ENCODE measurements at places on chromosomes 3 and 15.

GRCh38 chr3:102668247-102668646, 233.4 kb downstream of the ZPLD1 start:
- no peak for DNase-seq

DNA sequence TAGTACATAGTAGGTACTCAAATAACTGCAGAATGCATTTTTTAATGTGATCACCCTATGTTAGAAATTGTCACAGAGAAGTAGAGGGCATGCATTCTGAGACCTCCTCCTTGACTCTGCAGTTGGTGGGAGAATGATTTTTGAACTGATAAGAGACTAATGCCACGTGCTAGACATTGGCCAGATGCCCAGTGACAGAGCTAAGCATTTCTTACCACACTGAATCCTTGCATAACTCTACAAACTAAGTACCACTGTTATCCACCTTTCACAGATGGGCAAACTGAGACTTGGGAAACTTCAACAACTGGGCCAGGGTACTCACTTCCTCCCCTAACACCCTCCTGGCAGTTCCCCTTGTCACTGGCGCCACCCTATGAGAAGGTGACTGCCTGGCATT, 33.5 kb upstream of the SPATA12 start:
- DNase-seq: no peak

DNA sequence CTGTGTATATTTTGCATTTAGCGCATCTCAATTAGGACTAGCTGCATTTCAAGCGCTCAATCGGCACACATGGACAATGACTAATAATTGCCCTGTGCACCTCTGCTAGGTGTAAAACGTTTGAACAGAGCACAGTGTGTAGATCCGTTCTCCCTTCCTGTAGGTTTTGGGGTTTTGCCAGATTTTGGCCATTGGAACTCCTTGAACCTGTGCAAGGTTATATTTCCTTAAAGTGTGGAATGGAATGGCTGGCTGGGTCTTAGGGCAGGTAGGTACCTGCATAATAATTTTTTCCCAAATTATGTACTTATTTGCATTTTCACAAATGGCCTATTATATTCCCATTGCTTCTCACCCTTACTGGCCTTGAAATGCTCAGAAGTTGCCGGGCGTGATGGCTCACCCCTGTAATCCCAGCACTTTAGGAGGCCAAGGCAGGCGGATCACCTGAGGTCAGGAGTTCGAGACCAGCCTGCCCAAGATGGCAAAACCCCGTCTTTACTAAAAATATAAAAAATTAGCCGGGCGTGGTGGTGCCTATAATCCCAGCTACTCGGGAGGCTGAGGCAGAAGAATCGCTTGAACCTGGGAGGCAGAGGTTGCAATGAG, 777 bp downstream of the RNU5B-1 start:
- no peak for DNase-seq

GRCh38 chr15:99435113-99435695, 130.6 kb upstream of the MEF2A start:
- DNase-seq: no peak

- DNase-seq: peak; percentile 53
Observed at GRCh38 chr15:90001683-90002427, 731 bp downstream of the ZNF710 start.

DNA sequence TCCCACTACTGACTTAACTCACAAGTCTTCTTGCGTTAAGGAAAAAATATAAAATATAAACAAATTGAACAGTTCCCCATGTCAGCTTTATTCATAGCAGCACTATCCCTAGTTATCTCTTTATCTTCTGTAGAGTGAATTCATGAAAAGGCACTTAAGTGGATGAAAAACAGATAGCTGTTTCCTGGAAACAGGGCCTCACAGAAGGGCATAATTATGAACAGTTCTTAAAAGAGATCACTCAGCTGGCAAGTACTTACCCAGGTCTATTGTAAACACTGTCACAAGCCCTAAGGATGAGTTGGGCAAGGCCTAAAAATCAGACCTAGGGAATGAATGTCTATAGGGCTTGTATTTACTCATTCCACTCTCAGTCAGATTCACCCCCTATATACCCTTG, 10.7 kb downstream of the MB21D2 start:
- DNase-seq: no peak

GRCh38 chr15:56019060-56019793, 25.8 kb upstream of the NEDD4 start:
- DNase-seq: no peak

DNA sequence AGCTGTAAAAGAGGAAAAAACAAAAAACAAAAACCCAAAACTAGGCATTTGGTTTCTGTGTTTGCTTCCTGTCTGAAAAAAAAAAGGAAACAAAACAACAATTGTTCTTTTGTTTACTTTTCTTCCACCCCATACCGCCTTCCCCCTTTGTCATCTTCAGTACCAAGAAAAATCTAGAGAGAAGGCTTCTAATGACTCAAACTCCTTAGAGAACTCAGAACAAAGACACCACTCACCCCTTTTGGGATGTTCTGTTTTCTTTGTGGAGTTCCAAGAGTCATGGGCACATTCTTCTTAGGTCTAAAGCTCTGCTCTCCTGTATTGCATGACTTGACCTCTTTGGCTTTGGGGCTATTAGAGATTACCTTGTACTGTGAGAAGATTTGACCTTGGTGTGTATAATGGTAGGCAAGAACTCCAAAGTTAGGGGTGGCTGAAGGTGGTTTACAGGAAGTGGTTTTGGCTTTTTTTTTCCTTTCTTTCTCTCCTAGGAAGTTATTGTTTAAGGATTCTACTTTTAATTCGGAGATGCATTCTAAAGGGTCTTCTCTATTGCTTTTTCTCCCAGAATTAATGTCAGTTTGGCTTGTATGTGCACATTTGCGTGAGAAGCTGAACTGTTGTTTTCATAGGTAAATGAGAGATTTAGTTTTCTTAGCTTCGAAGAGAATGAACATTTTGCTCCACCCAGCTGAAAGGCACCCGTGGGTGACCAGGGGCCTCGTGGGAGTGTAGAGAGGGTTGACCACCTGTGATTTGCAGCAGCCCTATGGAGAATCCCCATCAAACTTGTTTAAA, 39.5 kb upstream of the ZBTB20 start:
- no peak for DNase-seq

GRCh38 chr15:65071381-65071811, 3.6 kb upstream of the RASL12 start:
- no peak for DNase-seq

DNA sequence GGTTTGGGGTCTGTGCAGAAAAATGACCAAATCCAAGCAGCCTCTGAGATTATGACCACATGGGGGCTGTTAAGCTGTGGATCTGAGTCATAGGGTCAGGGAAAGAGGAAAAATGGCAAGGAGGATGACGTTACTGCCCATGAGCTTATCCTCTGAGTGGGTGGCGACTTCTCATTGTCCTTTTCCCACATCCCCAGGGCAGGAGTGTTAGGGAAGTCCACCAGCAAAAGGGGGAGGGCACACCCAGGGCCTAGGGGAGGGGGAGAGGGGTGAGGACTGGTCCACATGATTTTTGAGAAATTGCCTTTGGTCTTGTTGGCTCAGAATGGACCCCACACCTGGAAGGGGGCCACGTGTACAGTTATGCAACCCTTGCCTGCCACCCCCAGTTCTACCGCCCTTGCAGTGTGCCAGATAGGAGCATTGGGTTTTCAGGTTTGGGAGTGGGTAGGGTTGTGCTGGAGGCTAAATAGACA, 2.6 kb downstream of the CD276 start:
- DNase-seq: no peak

DNA sequence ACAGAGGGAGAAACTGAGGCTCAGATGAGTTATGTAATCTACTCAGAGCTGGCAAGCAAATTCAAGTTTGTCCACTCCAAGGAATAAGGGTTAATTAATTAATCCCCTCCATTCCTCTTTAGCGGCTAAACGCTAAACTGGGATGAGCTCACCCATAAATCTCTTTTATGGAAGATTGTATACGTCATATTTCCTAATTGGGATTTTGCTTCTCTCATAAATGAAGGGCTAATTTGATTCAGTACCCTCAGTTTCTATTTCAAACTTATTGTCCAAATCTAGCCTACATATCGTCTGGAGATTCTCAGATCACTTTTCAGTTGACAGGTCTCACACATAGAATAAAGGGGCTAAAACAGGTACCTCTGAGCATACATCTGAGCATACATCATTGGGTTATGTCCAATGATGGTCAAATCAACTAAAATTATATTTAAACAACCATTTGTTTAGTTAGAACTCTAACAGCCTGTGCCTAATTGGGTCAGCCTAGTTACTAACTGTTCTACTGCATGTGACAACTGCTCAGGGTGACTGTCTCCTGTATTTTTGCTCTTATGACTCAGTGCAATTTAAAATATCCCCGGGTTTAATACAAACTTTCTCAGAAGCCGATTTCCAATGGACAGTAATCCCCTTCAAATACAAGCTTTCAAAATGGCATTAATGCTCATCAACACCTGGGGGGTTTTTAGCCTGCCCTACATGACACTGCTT, 57.6 kb upstream of the PLXND1 start:
- DNase-seq: no peak

DNA sequence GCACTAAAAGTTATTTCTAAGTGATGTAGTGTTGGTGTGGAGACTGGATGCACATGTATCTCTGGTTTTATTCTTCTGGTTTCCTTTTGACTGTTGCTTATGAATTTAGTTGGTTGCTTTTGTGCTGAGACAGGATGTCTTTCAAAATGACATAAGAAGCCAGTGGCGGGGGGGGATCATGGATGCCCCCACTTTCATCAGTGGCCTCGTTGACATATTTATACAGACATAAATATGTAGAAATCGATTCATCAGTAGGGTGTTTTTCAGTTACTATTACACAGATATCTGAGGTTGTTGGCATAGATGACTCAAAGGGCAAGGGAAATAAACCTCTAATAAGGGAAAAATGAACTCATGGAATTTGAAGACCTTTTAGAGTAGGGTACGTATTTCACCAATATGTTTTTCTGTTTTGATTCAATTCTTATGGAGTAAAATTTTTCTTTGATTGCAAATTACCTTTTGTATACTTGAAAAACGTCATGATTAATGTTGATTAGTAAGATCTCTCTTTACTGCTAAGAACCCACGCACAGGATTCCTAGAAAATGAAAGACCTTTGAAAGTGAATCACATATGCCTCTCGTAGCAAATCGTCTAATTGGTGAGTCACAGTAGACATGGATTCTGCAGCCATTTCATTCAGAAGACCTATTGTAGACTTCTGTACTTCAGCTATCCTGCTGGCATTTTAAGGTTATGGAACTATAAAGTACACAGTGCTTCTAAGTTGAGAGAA, 97.4 kb upstream of the RBMS3 start:
- DNase-seq: no peak

DNA sequence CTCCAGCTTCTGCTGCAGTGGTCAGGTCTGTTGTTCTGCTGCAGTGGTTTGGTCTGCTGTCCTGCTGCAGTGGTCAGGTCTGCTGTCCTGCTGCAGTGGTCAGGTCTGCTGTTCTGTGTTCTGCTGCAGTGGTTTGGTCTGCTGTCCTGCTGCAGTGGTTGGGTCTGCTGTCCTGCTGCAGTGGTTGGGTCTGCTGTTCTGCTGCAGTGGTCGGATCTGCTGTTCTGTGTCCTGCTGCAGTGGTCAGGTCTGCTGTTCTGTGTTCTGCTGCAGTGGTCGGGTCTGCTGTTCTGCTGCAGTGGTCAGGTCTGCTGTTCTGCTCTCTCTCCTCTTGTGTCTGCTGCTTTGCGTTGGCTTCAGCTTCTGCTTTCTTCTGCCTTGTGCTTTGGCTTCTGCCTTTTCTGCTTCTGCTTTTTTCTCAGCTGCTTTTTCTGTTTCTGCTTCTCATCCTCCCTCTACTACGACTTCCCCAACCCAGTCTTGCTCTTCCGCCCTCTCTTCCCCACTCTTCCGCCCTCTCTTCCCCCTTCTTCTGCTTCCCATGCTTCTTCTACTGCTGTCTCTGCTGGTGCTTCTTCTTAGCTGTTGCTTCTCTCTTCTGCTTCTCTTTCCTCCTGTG, 50.7 kb downstream of the FAM43A start:
- DNase-seq: no peak

All from effector memory CD8-positive, alpha-beta T cell (primary cell).